ENCODE measurements at places on chromosomes 4 and X. TPM values are rescaled to one million over a fixed set of nuclear protein-coding genes. Genes with fewer than 3 reads are reported as not detected.
A peak's percentile ranks its signal among the peaks of the same experiment; 100 is the strongest.

GRCh38 chrX:15395789-15396188 lies 11.6 kb upstream of the VEGFD start:
- peaks cover 31% of the 10 kb centered on the region for H3K27me3 ChIP-seq
- no peaks in the 10 kb centered on the region for H3K36me3 ChIP-seq
- no peaks in the 10 kb centered on the region for H3K4me1 ChIP-seq
- H3K4me3 ChIP-seq, result no peak overlapping the region
- no peak for DNase-seq
- no peak overlapping the region for H3K27ac ChIP-seq

DNA sequence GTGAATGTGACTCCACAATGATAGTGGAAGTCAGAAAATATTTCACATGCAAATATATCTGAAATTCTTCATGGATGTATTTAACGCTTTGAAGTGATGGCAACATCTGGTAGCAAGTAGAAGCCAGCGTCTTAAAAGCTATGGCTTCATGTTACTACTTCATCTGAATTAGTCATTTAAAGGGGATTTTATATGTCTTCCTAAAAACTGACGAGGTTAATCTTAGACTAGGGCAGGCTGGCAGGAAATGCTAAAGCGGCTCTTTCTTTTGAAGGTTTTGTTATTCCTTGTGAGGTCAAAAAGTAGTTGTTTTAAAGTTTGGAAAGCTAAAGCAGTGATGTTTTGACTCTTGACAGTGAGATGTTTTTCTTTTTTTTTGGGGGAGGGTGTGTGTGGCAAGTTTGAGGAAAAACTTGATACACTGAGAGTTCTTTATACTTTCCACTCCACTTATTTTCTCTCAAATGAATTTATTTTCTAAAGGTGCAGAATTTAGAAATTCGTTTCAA lies 22.6 kb downstream of the PLS3 start:
- H3K4me1 ChIP-seq, result peaks cover 40% of the 10 kb centered on the region
- no peak overlapping the region for H3K27ac ChIP-seq
- peaks cover 2% of the 10 kb centered on the region for H3K36me3 ChIP-seq
- no peak for DNase-seq

Gene GC
- total RNA-seq, result not detected

Gene CLGN
- total RNA-seq, result 0.17 TPM

GRCh38 chrX:19017271-19017670 lies 33.4 kb upstream of the PHKA2 start:
- H3K36me3 ChIP-seq, result no peaks in the 10 kb centered on the region
- DNase-seq, result no peak
- H3K4me3 ChIP-seq, result no peak overlapping the region
- no peak overlapping the region for H3K27ac ChIP-seq
- no peaks in the 10 kb centered on the region for H3K27me3 ChIP-seq

Gene RGS12
- 16.9 TPM for total RNA-seq

DNA sequence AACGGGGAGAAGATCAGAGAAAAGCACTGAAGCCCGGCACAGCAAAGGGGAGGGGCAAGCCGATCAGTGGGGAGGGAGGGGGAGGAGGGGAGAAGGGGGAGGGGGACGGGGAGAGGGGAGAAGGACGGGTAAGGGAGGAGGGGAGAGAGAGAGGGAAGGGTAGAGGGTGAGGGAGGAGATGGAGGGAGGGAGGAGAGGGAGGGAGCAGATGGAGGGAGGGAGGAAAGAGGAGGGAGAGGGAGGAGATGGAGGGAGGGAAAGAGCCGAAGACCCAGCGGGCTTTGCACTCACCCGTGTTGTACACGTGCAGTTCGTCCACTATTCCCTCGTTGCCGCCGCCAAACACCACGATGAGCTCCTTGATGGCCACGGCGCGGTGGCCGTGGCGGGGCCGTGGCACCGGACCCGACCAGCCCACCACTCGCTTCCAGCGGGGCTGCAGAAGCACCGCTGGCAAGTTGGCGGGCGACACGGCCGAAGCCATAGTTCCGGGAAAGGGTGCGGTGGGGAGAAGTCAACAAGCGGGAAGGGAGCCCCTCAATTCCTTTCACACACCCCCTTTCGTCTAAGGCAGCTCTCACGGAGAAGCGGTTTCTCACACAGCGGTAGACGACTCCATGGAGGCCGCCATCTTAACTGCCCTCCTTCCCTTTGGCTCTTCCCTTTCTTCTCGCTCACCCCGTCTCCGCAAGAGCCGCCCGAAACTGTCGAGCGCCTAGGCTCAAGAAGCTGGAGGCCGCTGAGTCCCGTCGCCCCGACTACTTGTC lies 1.1 kb downstream of the HCFC1 start:
- no peaks in the 10 kb centered on the region for H3K27me3 ChIP-seq
- H3K4me3 ChIP-seq, result peak overlapping the region; percentile 100
- DNase-seq, result no peak
- peaks cover 44% of the 10 kb centered on the region for H3K4me1 ChIP-seq
- peak overlapping the region; percentile 100 for H3K27ac ChIP-seq
- peaks cover 8% of the 10 kb centered on the region for H3K36me3 ChIP-seq

DNA sequence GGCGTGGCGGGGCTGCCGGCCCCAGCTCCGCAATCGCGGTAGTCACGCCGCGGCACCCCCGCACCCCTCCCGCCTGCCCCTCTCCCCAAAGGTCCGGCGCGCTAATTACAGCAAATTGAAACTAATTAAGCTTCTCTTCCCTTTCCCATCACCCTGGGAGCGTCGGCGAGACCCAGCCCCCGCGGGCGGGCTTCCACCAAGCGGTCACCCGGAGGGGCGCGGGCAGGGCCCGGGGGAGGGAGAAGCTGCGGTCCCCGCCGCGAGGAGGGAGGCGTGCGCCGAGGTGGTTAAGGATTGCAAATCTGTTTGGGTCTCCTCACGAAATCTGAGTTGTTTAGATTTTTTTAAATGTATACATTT lies 13.1 kb downstream of the ARX start:
- no peak for DNase-seq
- H3K27ac ChIP-seq, result no peak overlapping the region
- H3K4me1 ChIP-seq, result peaks cover 23% of the 10 kb centered on the region
- peaks cover 4% of the 10 kb centered on the region for H3K36me3 ChIP-seq
- H3K4me3 ChIP-seq, result peak overlapping the region; percentile 79
- peaks cover 42% of the 10 kb centered on the region for H3K27me3 ChIP-seq

GRCh38 chr4:88570001-88570400 lies 22.3 kb upstream of the HERC3 start:
- no peaks in the 10 kb centered on the region for H3K27me3 ChIP-seq
- H3K4me3 ChIP-seq, result no peak overlapping the region
- no peak overlapping the region for H3K27ac ChIP-seq
- no peak for DNase-seq
- H3K4me1 ChIP-seq, result no peaks in the 10 kb centered on the region

Gene CFAP99
- not detected for total RNA-seq

Gene CT83
- not detected for total RNA-seq

GRCh38 chr4:15340902-15341732 lies 86.7 kb upstream of the C1QTNF7 start:
- H3K27ac ChIP-seq, result no peak overlapping the region
- no peak overlapping the region for H3K4me3 ChIP-seq
- H3K4me1 ChIP-seq, result peaks cover 9% of the 10 kb centered on the region

DNA sequence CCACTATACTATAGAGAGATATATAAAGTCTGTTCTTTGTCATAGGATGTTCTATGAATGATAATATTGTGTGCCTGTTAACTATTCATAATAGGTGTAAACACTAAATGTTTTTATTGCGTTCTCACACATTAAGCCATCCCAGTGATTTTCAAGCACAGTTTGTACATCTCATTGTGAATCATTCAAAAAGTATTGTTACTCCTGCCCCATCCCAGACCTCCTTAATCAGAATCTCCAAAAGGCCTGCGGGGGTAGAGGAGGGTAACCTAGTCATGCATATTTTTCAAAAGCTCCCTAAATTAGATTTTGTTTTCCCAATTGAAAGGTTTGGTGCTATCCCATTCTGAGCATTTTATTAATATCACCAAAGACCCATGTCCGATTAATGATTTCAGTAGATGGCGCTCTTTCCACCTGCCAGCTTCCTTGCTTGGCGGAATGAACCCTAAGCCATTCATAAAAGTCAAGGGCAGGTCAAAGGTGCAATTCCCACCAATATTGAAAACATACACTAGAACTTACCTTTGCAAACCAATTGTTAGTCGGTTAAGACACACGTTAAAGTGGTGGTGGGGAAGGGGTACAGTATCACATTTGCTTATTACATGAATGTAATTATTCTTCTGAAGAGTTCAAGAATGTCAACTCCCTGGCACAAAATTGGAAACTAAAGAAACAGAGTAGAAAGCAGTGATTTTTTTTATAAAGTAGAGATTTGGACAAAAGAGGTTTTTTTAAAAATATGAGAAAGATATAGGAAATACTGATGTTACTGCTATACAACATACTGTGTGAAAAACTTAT lies 5.8 kb upstream of the TET2 start:
- H3K4me3 ChIP-seq, result no peak overlapping the region
- no peak overlapping the region for H3K27ac ChIP-seq
- peaks cover 22% of the 10 kb centered on the region for H3K4me1 ChIP-seq
- no peaks in the 10 kb centered on the region for H3K27me3 ChIP-seq
- peaks cover 2% of the 10 kb centered on the region for H3K36me3 ChIP-seq
- peak; percentile 38 for DNase-seq

DNA sequence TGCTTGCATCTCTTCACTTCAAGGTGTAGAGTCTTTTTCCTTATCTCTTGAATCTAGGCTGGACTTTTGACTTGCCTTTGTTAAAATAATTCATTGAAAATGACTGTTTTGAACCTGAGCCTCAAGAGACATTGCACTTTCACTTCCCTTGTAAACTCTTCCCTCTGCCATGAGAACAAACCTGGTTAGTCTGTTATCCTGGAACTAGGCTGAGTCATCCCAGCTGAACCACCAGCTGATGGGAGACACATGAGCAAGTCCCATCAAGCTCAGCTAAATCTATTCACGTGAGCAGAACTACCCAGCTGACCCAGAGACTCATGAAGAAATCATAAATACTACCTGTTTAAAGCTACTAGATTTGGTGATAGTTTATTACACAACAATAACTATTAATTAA lies 202.3 kb upstream of the CENPE start:
- H3K4me1 ChIP-seq, result no peaks in the 10 kb centered on the region
- DNase-seq, result no peak
- no peak overlapping the region for H3K27ac ChIP-seq
- no peaks in the 10 kb centered on the region for H3K27me3 ChIP-seq

Gene NKX6-1
- total RNA-seq, result not detected

GRCh38 chr4:128835498-128836222 lies 26.2 kb downstream of the JADE1 start:
- H3K27me3 ChIP-seq, result no peaks in the 10 kb centered on the region
- H3K4me3 ChIP-seq, result no peak overlapping the region
- no peak for DNase-seq
- H3K36me3 ChIP-seq, result peaks cover 1% of the 10 kb centered on the region
- peaks cover 49% of the 10 kb centered on the region for H3K4me1 ChIP-seq
- no peak overlapping the region for H3K27ac ChIP-seq

- no peaks in the 10 kb centered on the region for H3K36me3 ChIP-seq
- DNase-seq, result no peak
Measured at GRCh38 chr4:54400188-54400587, 171.1 kb downstream of the PDGFRA start.

DNA sequence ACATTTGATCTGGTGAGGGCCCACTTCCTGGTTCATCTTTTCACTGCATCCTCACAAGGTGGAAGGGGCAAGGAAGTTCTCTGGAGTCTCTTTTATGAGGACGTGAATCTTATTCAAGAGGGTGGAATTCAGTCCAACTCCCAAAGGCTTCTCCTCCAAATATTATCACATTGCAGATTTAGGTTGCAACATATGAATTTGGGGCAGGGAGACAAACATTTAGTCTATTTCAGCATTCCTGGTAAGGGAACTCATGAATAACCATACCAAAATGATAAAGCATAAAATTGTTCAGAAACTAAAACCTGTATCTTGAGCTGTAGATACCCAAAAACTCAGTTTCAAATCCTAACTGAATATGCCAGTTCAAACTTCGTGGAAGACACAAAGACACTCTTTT lies 246.8 kb downstream of the QDPR start:
- H3K27me3 ChIP-seq, result peaks cover 38% of the 10 kb centered on the region
- no peak for DNase-seq
- no peak overlapping the region for H3K27ac ChIP-seq
- H3K36me3 ChIP-seq, result no peaks in the 10 kb centered on the region
- H3K4me3 ChIP-seq, result no peak overlapping the region
- no peaks in the 10 kb centered on the region for H3K4me1 ChIP-seq

Gene PDE6B
- total RNA-seq, result 14.0 TPM

- peak overlapping the region; percentile 96 for H3K27ac ChIP-seq
- H3K36me3 ChIP-seq, result peaks cover 3% of the 10 kb centered on the region
- DNase-seq, result peak; percentile 15
- H3K4me1 ChIP-seq, result peaks cover 52% of the 10 kb centered on the region
- peak overlapping the region; percentile 69 for H3K4me3 ChIP-seq
Measured at GRCh38 chr4:168863719-168864647, 146.1 kb downstream of the CBR4 start.

Gene TLR10
- total RNA-seq, result 0.12 TPM

Gene VEGFD
- not detected for total RNA-seq
